ENCODE measurements at places on chromosomes 5 and 9. TPM values are rescaled to one million over a fixed set of nuclear protein-coding genes. Genes with fewer than 3 reads are reported as not detected.

DNA sequence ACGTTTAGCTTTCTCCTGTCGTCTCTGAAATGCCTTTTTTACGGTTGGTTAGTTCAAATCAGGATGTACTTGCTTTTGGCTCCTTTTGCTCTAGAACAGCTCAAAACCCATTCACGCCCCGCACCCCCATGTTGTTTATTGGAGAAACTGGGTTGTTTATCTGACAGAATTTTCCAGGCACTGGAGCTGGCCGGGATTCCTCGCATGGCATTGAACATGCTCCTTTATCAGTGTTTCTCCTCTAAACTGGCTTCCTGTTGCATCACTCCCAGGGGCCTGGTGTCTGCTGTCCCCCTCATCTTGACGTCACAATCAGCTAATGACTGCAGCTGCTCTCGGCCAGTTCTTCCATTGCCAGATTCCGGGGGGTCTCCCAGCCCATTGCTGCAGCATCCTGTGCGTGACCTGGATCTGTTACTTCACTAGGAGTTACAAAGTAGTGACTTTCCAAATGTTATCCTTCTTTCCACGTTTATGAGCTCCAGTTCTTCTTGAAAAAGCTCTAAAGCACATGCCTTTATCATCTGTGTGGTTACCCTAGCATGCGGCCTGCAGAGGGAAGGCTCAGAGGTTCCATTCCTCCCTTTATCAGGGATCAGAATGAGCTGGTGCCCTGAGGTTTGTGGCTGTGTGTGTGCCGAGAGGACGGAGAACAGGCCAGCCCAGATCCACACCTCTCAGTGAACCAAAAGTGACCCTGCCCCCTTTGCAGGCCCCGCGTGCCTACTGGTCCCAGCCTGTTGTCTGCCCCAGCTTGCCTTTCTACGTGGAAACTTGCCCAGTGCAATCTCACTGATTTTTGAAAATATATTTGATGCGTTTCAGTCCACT is 27.5 kb downstream of the FAM163B start:
- H3K27ac ChIP-seq, result no peak overlapping the region
- H3K4me1 ChIP-seq, result peaks cover 11% of the 10 kb centered on the region
- no peaks in the 10 kb centered on the region for H3K36me3 ChIP-seq
- H3K4me3 ChIP-seq, result no peak overlapping the region

DNA sequence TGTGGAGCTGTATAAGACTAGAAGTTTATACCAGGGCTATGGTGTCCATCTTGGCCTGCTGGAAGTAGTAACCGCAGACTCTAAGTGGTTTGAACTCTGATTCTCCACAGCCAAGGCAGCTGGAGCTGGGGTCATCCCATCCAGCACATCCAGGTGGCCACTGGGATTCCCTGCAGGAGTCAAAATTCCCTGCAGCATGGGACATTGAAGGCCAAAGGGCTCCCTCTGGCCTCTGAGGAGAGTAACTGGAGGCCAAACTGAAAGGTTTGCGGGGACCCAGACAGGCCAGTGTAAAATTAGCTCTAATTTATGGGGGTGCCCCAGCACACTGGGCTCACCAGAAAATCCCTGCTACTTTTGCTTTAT is 12.2 kb upstream of the PRXL2C start:
- H3K4me1 ChIP-seq, result no peaks in the 10 kb centered on the region
- DNase-seq, result no peak
- H3K27me3 ChIP-seq, result no peaks in the 10 kb centered on the region
- no peak overlapping the region for H3K27ac ChIP-seq

DNA sequence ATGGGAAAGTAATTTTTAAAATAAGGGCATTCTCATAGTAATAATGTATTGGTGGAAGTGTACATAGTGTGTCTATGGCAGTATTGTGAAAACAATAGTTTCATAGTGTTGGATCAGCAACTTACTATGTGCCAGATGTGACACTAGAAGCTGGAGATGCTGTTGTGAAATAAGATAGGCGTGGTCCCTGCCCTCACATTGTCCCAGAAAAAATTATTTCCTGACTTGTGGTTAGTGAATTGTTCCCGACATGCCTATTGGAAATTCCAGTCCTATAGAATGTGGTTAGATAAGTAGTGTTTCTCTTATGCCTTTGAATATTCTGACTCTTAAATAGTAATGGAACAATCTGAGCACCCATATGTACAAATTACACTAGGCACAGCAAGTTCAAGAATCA is 55.3 kb upstream of the MTAP start:
- no peaks in the 10 kb centered on the region for H3K4me1 ChIP-seq
- no peaks in the 10 kb centered on the region for H3K27me3 ChIP-seq
- H3K27ac ChIP-seq, result no peak overlapping the region
- DNase-seq, result no peak
- no peaks in the 10 kb centered on the region for H3K36me3 ChIP-seq

Gene PGM5
- total RNA-seq, result 7.7 TPM

- DNase-seq, result no peak
- no peak overlapping the region for H3K4me3 ChIP-seq
- H3K4me1 ChIP-seq, result no peaks in the 10 kb centered on the region
Measured at GRCh38 chr5:147989994-147990393, 73.8 kb upstream of the SPINK5 start.

Gene ARHGEF28
- total RNA-seq, result 8.0 TPM

Gene CDH9
- not detected for total RNA-seq

- H3K4me3 ChIP-seq, result no peak overlapping the region
- no peak for DNase-seq
- no peaks in the 10 kb centered on the region for H3K4me1 ChIP-seq
Measured at GRCh38 chr5:157283434-157283833, 17.5 kb downstream of the CYFIP2 start.

DNA sequence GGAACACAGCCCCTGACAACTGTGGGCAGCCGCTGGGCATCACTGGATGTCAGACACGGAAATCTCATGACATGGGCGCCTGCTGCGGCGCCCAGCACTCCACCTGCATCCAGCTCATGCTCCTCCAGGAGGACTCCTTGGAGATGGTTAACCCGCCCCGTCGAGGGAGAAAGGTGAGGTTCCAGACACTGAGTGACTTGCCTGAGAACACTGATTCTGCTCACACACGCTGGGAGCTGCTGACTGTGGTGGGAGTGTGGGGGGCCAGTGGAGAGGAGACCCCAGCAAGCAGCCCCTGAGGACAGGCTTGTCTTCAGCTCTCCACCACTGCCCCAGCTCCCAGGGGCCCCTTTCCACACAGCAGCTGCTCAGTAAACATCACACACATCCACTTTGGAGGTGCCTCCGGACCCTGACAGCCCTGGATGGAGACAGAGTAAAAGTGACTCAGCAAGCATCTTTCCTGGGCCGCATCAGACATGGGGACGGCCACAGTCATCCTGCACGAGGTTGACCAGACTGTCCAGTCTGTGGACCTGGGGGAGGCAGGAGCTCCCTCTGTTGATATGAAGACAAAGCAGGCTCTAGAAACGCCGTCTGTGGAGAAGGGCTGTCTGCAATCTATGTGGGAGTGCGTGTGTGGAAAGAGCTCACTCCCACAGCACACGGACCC is 283.7 kb upstream of the IRX4 start:
- H3K27me3 ChIP-seq, result no peaks in the 10 kb centered on the region
- H3K27ac ChIP-seq, result no peak overlapping the region
- no peaks in the 10 kb centered on the region for H3K36me3 ChIP-seq

DNA sequence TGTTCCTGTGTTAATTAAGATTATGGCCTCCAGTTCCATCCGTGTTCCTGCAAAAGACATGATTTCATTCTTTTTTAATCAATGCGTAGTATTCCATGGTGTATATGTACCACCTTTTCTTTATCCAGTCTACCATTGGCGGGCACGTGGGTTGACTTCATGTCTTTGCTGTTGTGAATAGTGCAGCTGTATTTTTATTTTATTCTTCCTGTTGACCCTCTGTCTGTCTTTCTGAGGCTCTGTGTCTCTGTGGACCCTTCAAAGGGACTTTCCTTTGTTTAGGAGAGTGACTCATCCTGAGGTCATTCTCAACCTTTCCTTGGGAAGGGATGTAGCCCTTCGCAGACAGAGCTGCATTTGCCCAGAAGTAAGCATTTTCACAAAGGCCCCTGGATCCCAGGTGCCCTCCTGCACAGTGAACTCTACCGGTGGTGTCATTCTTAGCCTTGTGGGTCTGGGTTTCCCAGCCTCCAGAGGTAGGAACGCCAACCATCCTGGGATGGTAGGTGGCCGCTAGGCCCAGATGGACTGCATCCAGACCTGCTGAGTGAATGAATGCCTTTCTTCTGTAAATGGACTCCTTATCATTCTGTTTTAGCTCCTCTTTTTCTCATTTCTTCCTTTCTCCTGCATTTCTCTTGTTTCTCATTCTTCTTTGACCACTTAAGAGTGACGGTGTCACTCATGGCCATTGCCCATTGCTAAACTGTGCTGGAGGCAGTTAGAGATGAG is 22.4 kb downstream of the TRIO start:
- no peaks in the 10 kb centered on the region for H3K27me3 ChIP-seq
- H3K4me3 ChIP-seq, result no peak overlapping the region
- H3K27ac ChIP-seq, result peak overlapping the region; percentile 13
- no peak for DNase-seq
- peaks cover 9% of the 10 kb centered on the region for H3K4me1 ChIP-seq

GRCh38 chr9:32523910-32524309 is 2.1 kb downstream of the RIGI start:
- no peak overlapping the region for H3K27ac ChIP-seq
- no peak for DNase-seq
- H3K27me3 ChIP-seq, result no peaks in the 10 kb centered on the region
- no peaks in the 10 kb centered on the region for H3K36me3 ChIP-seq
- H3K4me3 ChIP-seq, result no peak overlapping the region
- peaks cover 3% of the 10 kb centered on the region for H3K4me1 ChIP-seq

DNA sequence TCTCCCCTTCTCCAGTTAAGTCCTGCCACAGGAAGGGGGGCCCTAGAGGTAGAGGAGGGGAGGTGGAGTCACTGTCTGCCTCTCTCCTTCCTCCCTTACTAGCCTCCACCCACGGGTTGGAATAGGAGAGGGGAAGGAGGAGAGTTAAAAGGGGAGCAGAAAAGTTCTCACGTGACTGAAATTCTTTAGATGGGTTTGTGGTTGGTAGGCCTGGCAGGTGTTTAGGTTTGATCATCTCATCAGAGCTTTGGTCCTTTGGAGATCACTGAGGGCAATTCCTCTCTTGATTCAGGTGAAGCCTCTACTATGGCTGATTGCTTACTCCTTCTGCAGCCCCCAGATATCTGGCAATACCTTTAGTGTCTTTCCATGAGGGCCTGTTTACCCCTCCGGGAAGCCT is 24.9 kb upstream of the C5orf63 start:
- H3K36me3 ChIP-seq, result no peaks in the 10 kb centered on the region
- no peaks in the 10 kb centered on the region for H3K4me1 ChIP-seq
- no peak overlapping the region for H3K4me3 ChIP-seq
- DNase-seq, result no peak

Gene SLC25A2
- 1.1 TPM for total RNA-seq

GRCh38 chr9:131318231-131319085 is 28.9 kb downstream of the PLPP7 start:
- H3K36me3 ChIP-seq, result no peaks in the 10 kb centered on the region
- DNase-seq, result no peak
- H3K27me3 ChIP-seq, result no peaks in the 10 kb centered on the region
- no peaks in the 10 kb centered on the region for H3K4me1 ChIP-seq

- no peaks in the 10 kb centered on the region for H3K27me3 ChIP-seq
- no peaks in the 10 kb centered on the region for H3K36me3 ChIP-seq
- no peak overlapping the region for H3K27ac ChIP-seq
Measured at GRCh38 chr5:113574417-113574816, 60.9 kb downstream of the YTHDC2 start.

Gene PDLIM4
- 2.3 TPM for total RNA-seq

Measured in colonic mucosa (tissue), 4 donors.